ENCODE measurements at places on chromosomes 13 and 19.

DNA sequence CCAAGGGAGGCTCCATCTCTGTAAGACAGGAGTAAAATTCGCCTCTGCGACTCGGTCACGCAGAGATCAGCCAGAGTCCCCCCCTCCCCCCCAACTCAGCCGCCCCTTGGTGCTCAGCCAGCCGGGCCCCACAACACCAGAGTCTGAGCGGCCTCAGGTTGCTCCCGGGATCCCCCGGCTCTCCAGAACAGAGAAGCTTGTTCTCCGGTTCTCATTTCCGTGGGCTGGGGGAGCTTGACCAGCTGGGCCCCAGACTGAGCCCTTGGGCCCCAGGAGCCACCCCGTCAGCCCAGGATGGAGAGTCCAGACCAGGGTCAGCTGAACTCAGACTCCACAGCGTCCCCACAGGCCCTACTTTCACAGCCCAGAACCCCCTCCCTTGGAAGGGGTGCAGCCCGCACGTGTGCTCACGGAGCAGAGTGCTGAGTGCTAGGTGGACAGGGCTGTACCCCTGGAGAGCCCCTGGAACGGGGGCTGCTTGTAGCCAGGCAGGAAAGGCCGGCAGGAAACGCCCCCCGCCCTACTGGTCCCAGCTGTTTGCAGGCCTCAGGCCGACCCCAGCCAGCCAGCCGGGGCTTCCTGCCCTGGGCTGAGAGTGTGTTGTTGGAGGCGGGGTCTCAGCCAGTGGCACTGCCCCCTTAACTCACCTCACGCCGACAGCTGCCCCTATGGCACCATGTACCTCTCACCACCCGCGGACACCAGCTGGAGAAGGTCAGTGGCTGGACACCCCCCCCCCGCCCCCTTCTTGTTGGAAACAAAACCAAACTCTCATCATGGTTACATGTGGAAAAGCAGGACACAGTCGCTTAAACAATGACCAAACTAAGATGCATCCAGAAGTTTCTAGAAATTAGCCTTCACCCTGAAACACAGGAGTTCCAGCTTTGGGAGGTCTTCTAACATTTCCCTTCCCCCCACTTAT lies 44.4 kb downstream of the COMP start:
- no peak for DNase-seq

DNA sequence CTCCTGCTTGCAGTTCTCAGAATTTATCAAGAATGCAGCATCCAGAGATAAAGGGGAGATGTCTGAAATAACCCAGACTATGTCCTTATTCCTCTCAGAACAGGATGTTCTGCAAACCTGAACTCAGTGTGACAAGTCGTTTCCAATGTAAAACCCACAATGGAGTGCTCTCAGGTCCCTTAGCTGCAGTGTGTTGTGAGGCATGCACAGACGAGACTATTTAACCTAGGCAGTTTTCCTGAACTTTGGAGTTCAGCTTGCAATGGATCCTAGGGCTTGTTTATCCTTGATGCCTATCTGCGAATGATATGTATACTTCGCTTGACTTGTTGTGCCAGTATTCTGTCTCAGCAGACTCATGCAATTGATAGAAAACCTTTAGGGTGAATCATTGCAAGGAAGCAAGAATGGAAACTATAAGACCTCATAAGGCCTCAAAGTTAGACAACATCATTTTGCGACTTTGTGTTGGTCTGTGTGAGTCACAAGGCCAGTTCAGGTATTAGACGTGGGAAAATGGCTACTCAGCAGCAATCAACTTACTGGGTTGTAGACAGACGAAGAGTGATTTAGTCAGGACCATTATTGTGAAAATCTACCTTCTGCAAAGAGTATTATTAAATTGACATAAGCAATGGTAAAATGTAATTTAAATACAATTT lies 2439.9 kb upstream of the PCDH20 start:
- no peak for DNase-seq

- DNase-seq, result no peak
These were observed 135.5 kb downstream of the IRS2 start for GRCh38 chr13:109650861-109651260.

- peak; percentile 52 for DNase-seq
These were observed 22.1 kb downstream of the ARID3A start for GRCh38 chr19:947707-948539.

DNA sequence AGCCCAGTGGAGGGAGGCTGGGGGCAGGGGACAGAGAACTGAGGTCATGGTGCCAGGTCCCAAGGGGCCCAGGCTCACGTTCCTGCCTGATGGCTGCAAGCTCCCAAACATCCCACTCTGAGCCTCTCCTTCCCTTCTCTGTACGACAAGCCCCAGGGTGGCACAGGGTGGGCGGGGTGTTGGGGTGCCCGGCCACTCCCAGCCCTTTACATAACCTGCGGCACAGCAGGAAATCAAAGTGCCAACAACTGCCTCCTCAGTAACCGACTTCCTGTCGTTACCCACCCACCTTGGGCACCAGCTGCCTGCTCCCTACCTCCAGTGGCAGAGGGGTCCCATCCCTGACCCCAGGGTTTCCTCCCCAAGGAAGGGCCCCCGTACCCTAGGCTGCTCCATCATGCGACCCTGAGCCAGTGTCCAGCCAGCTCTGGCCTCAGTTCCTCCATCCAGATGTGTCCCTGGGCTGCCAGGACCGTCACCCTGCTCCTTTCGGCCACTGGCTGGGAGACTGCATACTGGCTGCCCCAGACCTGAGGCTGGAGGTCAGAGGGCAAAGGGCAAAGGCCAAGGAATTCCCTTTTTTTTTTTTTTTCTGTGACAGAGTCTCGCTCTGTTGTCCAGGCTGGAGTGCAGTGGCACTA lies 27.7 kb upstream of the NFIC start:
- no peak for DNase-seq

Measured in substantia nigra (tissue), 51 donors.